ENCODE measurements at places on chromosomes 11 and 22.

GRCh38 chr11:9660886-9661285, 3.0 kb upstream of the SWAP70 start:
- no peak overlapping the region for H3K4me3 ChIP-seq
- DNase-seq: no peak

GRCh38 chr11:122937983-122938382, 43.7 kb downstream of the BSX start:
- H3K4me3 ChIP-seq: no peak overlapping the region
- H3K27ac ChIP-seq: no peak overlapping the region
- DNase-seq: no peak
- H3K4me1 ChIP-seq: no peaks in the 10 kb centered on the region
- H3K36me3 ChIP-seq: no peaks in the 10 kb centered on the region

DNA sequence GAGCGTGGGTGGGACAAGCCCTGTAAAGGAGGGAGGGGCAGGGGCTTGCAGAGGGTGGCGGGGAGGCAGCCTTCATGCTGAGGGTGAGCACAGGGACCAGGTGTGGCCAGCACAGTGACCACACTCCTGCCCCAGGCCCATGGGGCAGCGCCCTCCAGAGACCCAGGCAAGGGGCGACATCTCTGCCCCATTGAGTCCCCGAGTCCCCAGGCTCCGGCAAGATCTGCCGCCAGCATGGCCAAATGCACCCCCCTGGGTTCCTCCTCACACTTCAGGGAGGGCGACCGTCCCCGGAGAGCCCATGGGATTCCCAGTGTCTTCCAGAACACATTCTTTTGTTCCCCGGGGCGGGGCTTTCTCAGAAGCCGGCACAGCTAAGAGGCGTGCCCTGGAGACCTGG, 362.5 kb downstream of the TBC1D22A start:
- H3K27ac ChIP-seq: no peak overlapping the region
- no peaks in the 10 kb centered on the region for H3K27me3 ChIP-seq
- H3K4me3 ChIP-seq: no peak overlapping the region
- H3K36me3 ChIP-seq: no peaks in the 10 kb centered on the region

DNA sequence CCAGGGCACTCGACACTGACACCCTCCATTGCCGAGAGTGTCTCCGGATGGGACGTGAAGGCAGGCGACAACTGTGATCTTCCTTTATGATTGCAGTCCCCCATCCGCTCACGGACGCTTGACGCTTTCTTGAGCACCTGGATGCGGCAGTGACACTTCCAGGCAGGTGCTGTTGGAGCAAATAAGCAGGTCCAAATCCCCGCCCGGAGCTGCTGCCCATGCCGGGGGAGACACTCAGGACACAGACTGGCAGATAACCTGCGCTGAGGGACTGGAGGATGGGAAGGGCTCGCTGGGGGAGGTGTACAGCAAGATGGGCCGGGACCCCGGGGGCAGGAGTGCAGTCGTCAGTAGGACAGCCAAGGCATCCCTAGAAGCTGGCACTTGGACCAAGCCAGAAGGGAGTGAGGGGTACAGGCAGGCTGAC, 1403.5 kb downstream of the BRD1 start:
- H3K27me3 ChIP-seq: no peaks in the 10 kb centered on the region
- no peaks in the 10 kb centered on the region for H3K36me3 ChIP-seq
- no peak overlapping the region for H3K27ac ChIP-seq
- DNase-seq: no peak
- no peak overlapping the region for H3K4me3 ChIP-seq

- peaks cover 6% of the 10 kb centered on the region for H3K4me1 ChIP-seq
- no peak for DNase-seq
- H3K4me3 ChIP-seq: no peak overlapping the region
- H3K27ac ChIP-seq: no peak overlapping the region
- no peaks in the 10 kb centered on the region for H3K36me3 ChIP-seq
Measured at GRCh38 chr11:108906826-108907225, 242.0 kb downstream of the DDX10 start.

- no peak for DNase-seq
- no peaks in the 10 kb centered on the region for H3K36me3 ChIP-seq
- no peaks in the 10 kb centered on the region for H3K27me3 ChIP-seq
- H3K4me1 ChIP-seq: peaks cover 2% of the 10 kb centered on the region
- H3K27ac ChIP-seq: no peak overlapping the region
Measured at GRCh38 chr11:73188301-73188700, 29.8 kb upstream of the P2RY2 start.

- H3K4me3 ChIP-seq: no peak overlapping the region
- no peaks in the 10 kb centered on the region for H3K4me1 ChIP-seq
- no peak overlapping the region for H3K27ac ChIP-seq
- peaks cover 7% of the 10 kb centered on the region for H3K27me3 ChIP-seq
- DNase-seq: peak; percentile 58
Measured at GRCh38 chr11:34002420-34002819, 49.1 kb upstream of the CAPRIN1 start.

DNA sequence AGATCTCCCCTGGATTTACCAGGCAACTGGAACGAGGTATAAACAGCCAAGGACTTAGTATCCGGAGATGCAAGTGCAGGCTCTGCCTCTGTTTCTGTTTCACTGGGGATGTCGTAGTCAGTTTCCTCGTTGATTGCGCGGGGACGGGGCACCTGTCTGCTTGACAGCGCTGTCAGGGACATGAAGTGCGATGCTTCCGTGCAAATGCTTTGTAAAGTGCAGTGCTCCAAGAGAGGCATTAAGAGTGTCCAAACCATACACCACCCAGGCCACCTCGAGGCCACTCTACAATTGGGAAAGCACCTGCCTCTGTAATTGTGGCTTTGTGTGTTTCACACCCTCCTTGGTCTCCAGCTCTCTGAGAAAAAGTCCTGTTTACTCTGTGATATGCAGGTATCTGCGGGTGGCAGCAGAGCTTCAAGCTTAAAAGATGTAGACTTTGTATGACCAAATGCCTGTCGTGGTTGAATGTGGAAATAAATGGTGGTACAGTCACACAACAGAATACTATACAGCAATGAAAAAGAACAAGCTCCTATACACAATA, 18.6 kb upstream of the CD5 start:
- H3K36me3 ChIP-seq: no peaks in the 10 kb centered on the region
- H3K27ac ChIP-seq: peak overlapping the region; percentile 27
- no peaks in the 10 kb centered on the region for H3K27me3 ChIP-seq
- H3K4me1 ChIP-seq: no peaks in the 10 kb centered on the region
- no peak overlapping the region for H3K4me3 ChIP-seq

All from transverse colon (tissue), 4 donors.